ENCODE measurements at places on chromosomes 12 and 14. TPM values are rescaled to one million over a fixed set of nuclear protein-coding genes. Genes with fewer than 3 reads are reported as not detected.

The RBMS2 gene
- 20.6 TPM for total RNA-seq

The FAM90A1 gene
- total RNA-seq = not detected

The CFAP54 gene
- total RNA-seq = 5.0 TPM

The RPL10L gene
- not detected for total RNA-seq

The P2RX2 gene
- total RNA-seq = 1.4 TPM

The DTX1 gene
- 2.8 TPM for total RNA-seq

The NELL2 gene
- 3.1 TPM for total RNA-seq

The ASPG gene
- total RNA-seq = 0.36 TPM

The BTBD6 gene
- 31.8 TPM for total RNA-seq
